Cardiac fibroblast (primary cell): ENCODE measurements at places on chromosomes 5 and 9.

- DNase-seq: no peak
Observed at GRCh38 chr5:151881621-151882225, 42.9 kb downstream of the GLRA1 start.

DNA sequence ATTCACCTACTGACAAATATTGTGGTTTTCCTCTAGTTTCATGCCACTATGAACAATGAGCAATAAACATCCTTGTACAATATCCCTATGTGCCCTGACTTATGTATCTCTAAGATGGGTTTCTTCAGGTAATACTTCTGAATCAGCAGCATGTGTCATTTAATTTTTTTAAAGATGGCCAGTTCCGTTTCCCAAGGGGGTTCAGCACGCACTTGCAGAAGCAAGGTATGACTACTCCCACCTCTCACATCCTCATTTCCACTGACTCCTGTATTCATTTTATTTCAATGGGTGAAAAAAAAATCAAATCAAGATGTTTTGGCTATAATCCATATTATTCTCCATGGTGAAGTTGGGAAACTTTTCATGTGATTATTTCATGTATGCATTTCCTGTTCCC is 14.7 kb upstream of the ADAMTS19 start:
- no peak for DNase-seq

DNA sequence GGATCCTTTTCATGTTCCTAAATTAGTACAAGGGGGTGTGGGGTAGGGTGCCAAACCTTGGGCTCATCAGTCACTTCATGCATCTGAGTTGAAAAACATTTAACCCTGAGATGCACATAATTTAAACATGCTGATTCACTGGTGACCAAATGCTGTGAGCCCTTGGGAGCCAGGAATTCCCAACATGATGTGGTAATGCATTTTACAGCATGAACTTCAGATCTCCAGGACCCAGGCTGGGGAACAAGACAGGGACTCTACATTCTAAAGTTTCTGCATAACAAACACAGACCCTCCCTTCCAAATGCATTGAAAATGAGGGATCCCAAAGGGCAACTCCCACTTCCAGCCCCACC is 322.2 kb downstream of the NDUFS4 start:
- peak; percentile 39 for DNase-seq

GRCh38 chr5:139908749-139909148 is 113.1 kb downstream of the PSD2 start:
- peak; percentile 54 for DNase-seq

GRCh38 chr5:150246429-150246828 is 43.1 kb downstream of the CAMK2A start:
- no peak for DNase-seq

DNA sequence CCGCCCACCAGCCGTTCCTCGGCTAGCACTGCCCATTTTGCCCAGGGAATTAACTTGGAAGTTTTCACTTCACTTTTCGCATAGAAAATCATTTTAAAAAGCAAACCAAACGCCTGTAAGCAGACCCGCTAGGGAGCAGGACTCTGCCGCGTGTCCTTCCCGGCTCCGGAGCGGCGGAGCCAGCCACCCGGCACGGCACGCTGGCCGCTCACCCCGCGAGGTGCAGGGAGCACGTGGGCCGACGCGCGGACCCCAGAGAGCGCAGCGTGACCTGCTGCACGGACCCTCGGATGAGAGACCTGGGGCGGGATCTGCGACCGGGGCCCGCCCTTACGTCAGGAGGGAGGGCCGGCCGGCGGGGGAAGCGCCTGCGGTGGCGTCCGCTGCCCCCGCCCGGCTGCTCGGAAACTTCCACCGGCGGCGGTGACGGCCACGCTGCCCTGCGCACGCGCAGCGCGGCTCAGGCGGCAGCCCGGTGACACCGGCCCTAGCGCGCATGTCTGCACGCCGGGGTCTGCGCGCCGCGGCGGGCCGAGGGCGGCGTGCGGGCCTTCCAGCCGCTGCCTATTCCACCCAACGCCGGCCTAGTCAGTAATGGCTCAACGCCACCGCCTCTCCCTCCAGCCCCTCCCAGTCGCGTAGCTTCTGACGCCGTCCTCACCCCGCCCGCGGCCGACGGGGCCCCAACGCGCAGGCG is 507 bp upstream of the TENT4A start:
- DNase-seq: peak; percentile 99

DNA sequence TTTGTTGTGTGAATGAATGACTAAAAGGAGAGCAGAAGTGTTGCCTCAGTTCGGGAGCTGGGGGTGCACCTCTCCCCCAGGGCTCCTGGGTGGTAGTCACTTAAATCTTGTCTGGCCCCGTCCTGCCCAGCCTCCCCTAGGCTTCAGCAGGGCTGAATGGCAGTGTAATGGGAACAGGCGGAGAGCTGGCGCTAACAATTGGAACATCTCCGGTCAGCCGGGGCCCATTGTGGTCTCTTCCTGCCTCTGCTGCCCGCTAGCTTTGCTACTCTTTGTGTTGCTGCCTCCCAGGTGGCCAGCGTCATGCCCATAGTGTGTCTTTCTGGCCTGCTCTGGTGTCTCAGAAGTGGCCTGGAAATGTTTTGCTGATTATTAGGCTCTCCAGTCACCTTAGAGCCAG is 62.3 kb downstream of the RGS3 start:
- DNase-seq: no peak

DNA sequence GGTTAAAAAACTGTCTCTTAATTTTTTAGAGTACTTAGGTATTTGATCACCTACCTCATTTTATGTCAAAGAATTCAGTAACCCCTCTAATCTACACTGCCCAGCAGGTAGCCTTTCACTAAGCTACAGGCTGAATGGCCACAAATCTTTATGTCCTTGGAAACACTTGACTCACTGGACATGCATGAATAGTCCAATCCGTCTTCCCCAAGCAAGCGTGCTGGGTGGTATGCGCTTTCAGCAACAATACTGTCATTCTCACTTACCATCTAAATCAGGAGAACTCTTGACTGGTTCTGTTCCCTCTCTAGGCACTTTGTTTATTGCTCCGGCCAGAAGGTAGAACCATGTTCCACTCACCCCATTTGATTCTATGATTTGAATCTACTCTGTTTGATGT is 73.1 kb downstream of the TRPM3 start:
- no peak for DNase-seq

GRCh38 chr5:14706615-14707021 is 42.1 kb downstream of the OTULIN start:
- DNase-seq: peak; percentile 70
